ENCODE measurements at places on chromosomes 12 and 14. TPM values are rescaled to one million over a fixed set of nuclear protein-coding genes. Genes with fewer than 3 reads are reported as not detected.

- no peak for DNase-seq
Measured at GRCh38 chr14:95664546-95664945, 21.7 kb upstream of the TCL1B start.

- no peak for DNase-seq
Measured at GRCh38 chr12:114860969-114861368, 177.0 kb upstream of the TBX3 start.

DNA sequence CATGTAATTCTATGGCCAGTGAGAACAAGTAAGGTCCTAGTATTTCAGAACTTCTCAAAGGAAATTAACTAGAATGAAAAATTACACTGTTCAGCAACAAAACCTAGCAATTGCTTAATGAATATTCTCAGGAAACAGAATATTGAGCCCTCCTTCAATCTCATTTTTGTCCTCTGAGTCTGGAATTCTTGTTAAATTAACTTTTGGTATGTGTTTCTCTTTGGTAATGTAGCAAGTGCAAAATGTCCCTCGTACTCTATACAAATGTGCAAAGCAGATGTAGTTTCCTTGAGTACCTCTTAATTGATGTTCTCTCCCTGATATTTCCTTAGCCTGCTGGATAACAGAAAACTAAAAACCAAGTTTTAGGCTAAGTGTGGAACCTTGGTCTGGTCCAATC, 190.8 kb upstream of the CNOT2 start:
- DNase-seq, result no peak

- peak; percentile 31 for DNase-seq
Measured at GRCh38 chr12:30796313-30796780, 41.6 kb upstream of the CAPRIN2 start.

The TMEM30B gene
- 2.1 TPM for total RNA-seq

The MYH6 gene
- total RNA-seq, result 0.14 TPM

DNA sequence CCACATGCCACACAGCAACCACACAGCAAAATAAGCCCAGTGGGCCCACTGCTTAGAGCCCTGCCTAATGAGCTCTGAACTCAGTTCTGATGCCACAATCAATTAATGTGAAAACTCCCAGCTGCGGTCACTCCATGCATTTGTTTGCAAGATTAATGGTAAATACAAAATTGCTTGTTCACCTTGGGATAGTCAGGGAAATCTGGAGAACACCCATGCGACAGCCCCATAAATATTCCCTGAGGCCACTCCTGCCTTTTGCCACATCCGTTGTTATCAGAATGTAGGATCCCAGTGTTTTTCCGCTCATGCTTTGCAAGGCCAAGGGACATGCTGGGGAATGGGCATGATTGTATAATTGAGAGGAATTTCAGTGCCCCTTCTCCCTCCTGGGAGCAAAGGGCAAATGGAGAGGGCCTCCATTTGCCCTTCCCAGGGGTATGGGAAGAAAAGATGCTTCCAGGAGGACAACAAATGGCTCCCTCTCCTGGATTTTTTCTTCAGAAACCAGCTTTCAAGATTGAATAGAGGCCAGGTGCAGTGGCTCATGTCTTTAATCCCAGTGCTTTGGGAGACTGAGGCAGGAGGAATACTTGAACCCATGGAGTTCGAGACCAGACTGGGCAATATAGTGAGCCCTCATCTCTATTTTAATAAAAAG, 30.8 kb upstream of the CMKLR1 start:
- no peak for DNase-seq

Measured in activated CD4-positive, alpha-beta T cell treated with anti-CD3 and anti-CD28 coated beads for 36 hours (primary cell).